HS-5 (cell line): ENCODE measurements at places on chromosomes 7 and 10.

GRCh38 chr7:45178241-45179225 is 20.9 kb downstream of the RAMP3 start:
- DNase-seq, result no peak

GRCh38 chr10:15856328-15857015 is 3.8 kb downstream of the MINDY3 start:
- DNase-seq, result no peak

- no peak for DNase-seq
These were observed 88.9 kb upstream of the GTF2I start for GRCh38 chr7:74568658-74569057.

DNA sequence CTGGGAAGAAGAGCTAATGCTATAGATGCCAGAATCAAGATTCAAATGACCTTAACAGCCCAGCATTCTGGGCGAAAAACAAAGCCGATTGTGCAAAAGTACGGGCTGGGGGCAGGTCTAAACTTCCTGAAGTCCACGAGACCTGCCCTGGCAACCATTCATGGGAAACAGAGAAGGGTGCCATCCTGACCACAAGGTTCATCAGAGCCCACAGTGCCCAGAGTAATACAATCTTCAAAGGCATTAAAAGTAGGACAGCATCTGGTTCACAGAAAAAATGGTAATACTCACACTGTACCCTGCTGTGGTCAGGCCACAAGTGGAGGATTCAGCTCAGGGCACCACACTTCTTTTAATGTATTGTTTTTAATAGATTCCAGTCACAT is 36.1 kb downstream of the SORBS1 start:
- no peak for DNase-seq

DNA sequence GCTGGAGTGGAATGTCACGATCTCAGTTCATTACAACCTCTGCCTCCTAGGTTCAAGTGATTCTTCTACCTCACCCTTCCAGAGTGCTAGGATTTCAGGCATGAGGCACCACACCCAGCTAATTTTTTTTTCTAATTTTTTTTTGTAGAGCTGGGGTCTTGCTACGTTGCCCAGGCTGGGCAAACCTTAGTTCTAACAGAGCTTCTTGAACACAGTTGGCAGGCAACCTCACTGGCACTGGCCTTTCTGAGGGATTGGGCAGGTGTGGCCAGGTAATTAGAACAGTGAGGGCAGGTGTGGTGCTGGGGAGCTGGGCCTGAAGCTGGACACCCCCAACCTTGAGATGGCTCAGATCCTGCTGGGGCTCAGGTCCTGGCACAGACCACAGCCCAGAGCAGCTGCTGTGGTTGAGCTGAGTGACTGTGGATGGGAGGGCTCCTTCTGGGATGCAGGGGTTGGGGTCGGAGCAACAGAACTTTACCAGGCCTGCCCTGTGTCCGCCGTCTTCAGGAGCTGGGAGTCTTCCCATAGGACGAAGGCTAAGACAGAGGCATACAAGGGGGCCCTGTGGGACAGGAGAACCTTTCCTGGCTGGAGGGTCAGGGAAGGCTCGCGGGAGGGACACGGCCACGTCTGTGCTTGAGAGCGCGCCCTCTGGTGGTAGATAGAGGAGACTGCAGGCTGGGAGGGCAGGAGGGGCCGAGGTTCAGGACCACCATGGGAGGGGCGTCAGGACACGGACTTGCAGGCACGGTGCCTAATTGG is 48.2 kb downstream of the COL26A1 start:
- DNase-seq, result no peak

- DNase-seq, result no peak
These were observed 41.5 kb downstream of the GATA3 start for GRCh38 chr10:8095959-8096358.

- no peak for DNase-seq
These were observed 95.5 kb downstream of the MAP3K8 start for GRCh38 chr10:30529373-30529998.

- DNase-seq, result no peak
These were observed 32.5 kb downstream of the COL17A1 start for GRCh38 chr10:104053201-104053600.
